ENCODE measurements at places on chromosomes 6 and 20.

GRCh38 chr20:45836841-45837240 lies 3.2 kb downstream of the SNX21 start:
- no peak for DNase-seq

- no peak for DNase-seq
Observed at GRCh38 chr6:34576286-34576955, 20.3 kb upstream of the SPDEF start.

GRCh38 chr20:46060301-46060881 lies 29.4 kb downstream of the NCOA5 start:
- no peak for DNase-seq

DNA sequence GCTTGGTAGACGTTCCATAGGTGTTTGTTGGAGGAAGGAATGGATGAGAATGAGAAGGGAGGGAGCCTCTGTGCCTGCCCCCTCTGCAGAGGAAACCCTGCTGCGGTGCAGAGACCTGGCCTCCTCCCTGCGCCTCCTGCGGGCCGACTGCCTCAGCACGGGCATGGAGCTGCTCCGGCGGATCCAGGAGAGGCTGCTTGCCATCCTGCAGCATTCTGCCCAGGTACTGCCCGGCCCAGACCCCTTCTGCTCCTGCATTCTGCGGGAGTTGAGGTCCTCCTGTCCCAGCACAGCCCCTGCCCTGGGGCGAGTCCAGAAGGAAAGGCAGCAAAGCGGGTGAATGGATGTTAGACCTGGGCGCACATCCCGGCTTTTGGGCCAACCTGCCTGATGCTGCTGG lies 6.1 kb downstream of the DNPH1 start:
- DNase-seq = no peak

DNA sequence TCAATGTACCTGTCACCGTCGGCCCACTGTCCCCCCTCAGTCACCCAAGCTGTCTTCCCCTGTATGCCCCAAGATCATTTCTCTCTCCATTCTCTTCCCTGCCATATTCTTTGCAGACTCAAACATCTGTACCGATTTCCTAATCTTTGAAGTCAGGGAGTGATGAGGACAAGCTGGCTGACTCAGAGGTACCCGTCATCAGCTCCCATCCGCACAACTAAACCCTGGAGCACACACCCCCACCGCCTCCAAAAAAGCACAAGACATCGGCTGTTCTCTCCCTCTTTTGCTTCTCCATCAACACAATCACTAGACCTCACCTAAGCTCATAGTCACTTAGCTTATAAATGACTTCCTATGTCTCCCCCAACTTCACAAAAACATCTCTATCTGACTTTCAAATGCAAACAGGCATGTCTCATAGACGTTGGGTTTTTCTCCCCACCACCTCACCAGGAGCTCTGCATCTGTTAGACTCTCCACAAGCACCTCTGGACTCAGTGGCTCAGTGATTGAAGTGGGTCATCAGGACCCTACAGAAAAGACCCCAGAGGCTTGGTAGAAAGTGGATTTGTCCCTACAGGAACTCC lies 11.5 kb upstream of the NFATC2 start:
- DNase-seq = no peak

- no peak for DNase-seq
Observed at GRCh38 chr20:55830121-55830827, 175.0 kb downstream of the CBLN4 start.
